ENCODE measurements at places on chromosomes 7 and 10.

- no peak for DNase-seq
Observed at GRCh38 chr10:77011874-77012811, 625.5 kb downstream of the KCNMA1 start.

GRCh38 chr10:88903715-88904114 is 23.7 kb downstream of the STAMBPL1 start:
- no peak for DNase-seq

- no peak for DNase-seq
Observed at GRCh38 chr7:36244429-36244828, 91.4 kb downstream of the EEPD1 start.

- no peak for DNase-seq
Observed at GRCh38 chr10:127996586-127996985, 89.7 kb downstream of the PTPRE start.

GRCh38 chr10:34866848-34867247 is 51.8 kb upstream of the PARD3 start:
- peak; percentile 60 for DNase-seq

GRCh38 chr7:66039094-66039670 is 36.4 kb upstream of the ASL start:
- DNase-seq: no peak

GRCh38 chr10:57035310-57035709 is 674.3 kb upstream of the ZWINT start:
- no peak for DNase-seq
